Effector memory CD4-positive, alpha-beta T cell (primary cell): ENCODE measurements at places on chromosomes 4 and X.

GRCh38 chrX:153414856-153415510, 3.7 kb downstream of the ZFP92 start:
- DNase-seq: no peak

DNA sequence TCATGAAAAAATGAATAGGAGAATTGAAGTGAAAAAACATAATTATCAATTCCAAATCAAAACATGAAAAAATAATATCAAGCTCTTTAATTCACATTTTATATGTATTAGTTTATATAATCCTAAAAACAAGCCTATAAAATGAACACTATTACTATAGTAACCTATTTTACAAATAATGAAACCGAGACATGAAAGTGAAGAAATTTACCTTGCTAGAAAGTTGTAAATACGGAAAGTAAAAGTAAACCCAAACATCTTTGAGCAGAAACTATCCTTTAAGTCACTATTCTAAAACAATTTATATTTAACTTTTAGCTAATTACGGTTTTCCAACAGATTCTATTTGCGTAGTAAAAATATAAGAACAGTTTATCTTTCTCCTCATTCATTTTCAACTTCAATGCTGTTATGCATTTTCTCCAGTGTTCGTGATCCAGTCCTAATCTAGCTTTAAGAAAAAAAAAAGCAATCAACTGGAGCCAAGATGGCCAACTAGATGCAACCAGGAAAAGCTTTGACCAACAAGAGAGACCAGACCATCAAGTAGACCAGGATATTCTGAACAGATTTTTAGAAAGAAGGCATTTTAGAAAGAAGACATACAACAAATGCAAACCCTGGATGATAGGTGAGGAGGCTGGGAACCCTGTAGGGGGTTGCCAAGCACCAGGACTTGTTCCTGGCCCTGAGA, 67.0 kb downstream of the DDX53 start:
- DNase-seq: no peak

DNA sequence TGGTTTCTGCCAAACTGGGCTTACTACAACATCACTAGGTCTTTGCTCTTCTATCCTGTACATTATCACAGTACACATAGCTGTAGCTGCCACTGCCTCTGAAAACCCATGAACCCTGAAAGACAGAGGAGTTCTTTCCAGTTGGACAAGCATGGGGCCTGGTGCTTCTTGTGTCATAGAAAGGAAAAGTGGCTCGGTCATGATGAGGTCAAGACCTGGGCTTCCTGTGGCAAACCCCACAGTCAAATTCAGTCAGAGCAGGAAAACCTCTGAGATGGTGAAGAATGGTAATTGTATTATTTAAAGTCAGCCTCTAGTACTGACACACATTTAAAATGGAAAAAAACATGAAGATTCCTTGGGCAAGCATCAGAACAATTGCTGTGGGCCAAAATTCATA, 133.3 kb upstream of the PRPS2 start:
- no peak for DNase-seq

DNA sequence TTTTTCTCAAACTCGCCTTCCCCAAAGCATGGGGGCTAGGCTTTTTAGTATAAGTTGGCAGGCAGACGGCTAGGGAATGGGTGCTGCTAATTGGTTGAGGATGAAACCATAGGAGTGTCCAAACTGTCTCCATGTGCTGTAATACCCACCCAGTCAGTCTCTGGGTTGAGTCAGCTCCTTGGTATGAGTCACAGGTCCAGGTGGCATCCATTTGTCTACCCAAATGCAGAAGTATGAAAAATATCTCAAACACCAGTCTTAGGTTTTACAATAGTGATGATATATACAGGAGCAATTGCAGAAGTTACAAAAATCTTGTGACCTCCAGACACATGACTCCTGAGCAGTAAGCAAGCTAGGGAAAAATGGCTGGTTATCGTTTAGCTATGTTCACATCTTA, 27.4 kb upstream of the CCSER1 start:
- DNase-seq: no peak

DNA sequence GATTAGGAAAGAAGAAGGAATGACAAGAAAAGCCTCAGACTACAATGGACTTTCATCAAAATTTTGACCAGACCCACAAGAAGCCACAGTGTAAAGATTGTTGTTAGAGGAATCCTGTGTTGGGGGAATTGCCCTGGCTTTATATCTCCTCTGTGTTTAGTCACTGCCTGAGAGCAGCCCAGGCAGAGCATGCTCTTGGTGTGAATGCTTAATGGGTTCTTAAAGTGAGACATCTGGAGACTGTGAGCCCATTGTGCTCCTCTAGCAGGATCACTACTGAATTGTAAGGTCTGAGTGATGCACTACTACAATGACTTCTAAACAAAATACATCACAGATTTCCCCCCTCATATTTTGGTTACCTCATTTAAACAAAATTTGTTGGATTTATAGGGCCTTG, 1860.5 kb upstream of the ADGRL3 start:
- no peak for DNase-seq

- DNase-seq: no peak
These were observed 330.3 kb downstream of the PDHA2 start for GRCh38 chr4:96170198-96170597.

DNA sequence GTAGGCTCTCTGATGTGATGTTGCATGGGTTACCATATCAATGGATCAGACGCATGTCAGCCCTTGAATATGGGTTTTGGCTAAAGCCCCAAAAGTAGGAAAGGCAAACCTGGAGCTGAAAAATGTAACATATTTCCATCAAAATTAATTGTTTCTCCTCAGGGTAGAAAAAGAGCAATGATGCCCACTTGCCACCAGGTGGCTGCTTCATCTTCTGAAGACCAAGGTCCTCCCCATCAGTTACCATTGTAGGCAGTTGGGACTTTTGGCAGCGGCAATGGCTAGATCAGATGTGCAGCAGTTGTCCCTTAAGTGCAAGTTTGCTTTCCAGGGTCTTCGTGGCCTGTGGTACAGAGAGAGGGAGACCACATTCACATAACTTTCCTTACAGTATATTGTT, 118.2 kb downstream of the NAF1 start:
- no peak for DNase-seq

- DNase-seq: no peak
These were observed 868.9 kb downstream of the PDHA2 start for GRCh38 chr4:96708766-96709165.
